Suprapubic skin (tissue), 4 donors: ENCODE measurements at places on chromosomes 1 and 21. TPM values are rescaled to one million over a fixed set of nuclear protein-coding genes. Genes with fewer than 3 reads are reported as not detected.

The LORICRIN gene
- total RNA-seq = 257 TPM

The AQP10 gene
- not detected for total RNA-seq

The GOLT1A gene
- total RNA-seq = not detected

The PROK1 gene
- total RNA-seq = not detected

The NAXE gene
- 42.7 TPM for total RNA-seq

The ZNF672 gene
- total RNA-seq = 39.7 TPM

The SYCP1 gene
- not detected for total RNA-seq

The NBPF4 gene
- total RNA-seq = not detected

The LCE3D gene
- total RNA-seq = 25.6 TPM

The NHLH1 gene
- total RNA-seq = not detected

The PTGER3 gene
- 48.3 TPM for total RNA-seq

The TMPRSS3 gene
- total RNA-seq = not detected

The TMEM240 gene
- total RNA-seq = 1.0 TPM

The C1orf53 gene
- 1.3 TPM for total RNA-seq

The MX2 gene
- 3.2 TPM for total RNA-seq

The WNT3A gene
- total RNA-seq = 6.3 TPM

The NCF2 gene
- 48.3 TPM for total RNA-seq

The CD1B gene
- total RNA-seq = not detected

The TTC24 gene
- total RNA-seq = not detected

The KIF2C gene
- 4.5 TPM for total RNA-seq

The LCK gene
- total RNA-seq = 3.9 TPM

The CDC20 gene
- total RNA-seq = 9.4 TPM
